ENCODE measurements at places on chromosomes 5 and 9.

DNA sequence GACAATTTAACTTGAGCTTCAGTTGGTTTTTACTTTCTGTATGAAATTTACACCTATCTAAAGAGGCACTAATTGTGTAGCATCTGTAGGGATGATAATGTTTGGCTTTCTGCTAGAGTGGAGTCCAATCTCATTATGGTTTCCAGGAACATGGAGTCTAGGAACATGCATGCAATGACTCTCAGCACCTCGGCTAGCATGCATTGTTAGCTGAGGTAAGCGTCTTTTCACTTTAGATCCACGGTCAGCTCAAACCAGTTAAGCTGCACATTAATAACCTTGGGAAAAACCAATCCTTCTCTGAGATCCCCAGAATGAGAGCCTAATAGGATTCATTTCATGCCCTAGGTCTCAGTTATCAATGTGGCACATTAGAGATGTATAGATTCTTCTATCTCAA lies 7.8 kb upstream of the GDA start:
- DNase-seq = no peak

GRCh38 chr9:117485176-117485575 lies 70.3 kb upstream of the ASTN2 start:
- DNase-seq = no peak

DNA sequence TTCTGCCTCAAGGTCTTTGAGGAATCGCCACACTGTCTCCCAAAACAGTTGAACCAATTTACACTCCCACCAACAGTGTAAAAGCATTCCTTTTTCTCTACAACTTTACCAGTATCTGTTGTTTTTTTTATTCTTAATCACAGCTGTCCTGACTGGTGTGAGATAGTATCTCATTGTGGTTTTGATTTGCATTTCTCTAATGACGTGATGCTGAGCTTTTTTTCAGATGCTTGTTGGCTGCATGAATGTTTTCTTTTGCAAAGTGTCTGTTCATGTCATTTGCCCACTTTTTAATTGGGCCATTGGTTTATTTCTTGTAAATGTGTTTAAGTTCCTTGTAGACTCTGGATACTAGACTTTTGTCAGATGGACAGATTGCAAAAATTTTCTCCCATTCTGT lies 400.0 kb downstream of the DEPDC1B start:
- no peak for DNase-seq

DNA sequence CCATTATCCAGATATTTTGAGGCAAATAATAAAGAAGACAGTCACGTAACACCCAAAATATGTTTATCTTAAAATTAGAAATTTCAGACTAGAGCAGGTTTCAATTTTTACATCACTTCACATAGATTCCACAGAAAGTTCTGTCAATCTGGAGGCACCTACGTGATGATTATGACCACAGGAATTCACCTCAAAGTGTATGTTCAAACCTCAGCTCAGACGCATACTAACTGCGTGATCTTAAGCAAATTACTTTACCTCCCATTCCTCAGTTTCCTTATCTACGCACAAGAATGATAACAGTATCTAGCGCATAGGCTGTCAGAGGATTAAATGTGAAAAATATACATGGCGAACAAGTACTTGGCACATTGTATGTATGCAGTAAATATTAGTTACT lies 5.9 kb upstream of the CDH6 start:
- no peak for DNase-seq

GRCh38 chr5:61507232-61507631 lies 175.2 kb downstream of the ZSWIM6 start:
- no peak for DNase-seq

DNA sequence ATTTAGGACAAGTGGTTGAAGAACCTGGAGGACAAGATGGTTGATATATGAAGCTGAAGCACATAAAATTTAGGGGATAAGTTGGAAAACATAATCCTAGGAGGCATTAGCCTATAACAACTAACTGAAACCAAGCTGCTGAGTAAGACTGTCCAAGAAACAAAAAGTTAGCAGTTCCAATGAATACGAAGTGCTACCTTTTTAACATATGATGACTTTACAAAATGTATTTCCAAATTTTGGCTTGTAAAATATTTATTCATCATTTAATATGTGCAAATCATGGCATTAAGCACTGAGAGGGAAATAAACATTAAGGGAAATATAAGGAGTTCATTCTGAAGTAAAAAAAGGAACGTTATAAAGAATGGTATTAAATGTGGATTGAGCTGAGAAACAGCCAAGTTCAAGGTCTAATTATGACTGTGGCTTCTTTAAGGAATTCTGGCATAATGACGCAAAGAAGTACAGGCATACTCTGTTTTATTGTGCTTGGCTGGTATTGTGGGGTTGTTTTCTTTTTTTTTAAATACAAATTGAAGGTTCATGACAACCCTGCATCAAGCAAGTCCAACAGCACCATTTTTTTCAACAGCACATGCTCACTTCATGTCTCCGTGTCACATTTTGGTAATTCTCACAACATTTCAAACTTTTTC lies 7.7 kb downstream of the RAPGEF6 start:
- no peak for DNase-seq

DNA sequence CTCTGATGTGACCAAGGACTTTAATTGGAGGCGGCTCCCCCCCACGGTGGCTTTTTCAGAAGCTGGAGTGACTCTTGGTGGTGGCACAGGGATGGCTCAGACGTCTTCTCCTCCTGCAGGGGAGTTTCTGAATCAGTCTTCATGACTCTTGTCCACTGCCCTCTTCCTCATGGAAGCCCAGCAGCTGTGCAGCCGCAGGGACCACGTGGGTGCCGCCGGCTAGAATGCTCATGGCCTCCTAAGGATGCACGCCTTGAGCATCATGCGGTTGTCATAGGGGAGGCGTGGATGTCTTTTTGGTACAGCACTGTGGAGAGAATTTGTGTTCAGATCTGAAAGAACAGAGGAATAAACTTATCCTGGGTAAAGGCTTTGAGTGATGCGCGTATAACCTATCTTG lies 1.3 kb downstream of the TEX53 start:
- no peak for DNase-seq

DNA sequence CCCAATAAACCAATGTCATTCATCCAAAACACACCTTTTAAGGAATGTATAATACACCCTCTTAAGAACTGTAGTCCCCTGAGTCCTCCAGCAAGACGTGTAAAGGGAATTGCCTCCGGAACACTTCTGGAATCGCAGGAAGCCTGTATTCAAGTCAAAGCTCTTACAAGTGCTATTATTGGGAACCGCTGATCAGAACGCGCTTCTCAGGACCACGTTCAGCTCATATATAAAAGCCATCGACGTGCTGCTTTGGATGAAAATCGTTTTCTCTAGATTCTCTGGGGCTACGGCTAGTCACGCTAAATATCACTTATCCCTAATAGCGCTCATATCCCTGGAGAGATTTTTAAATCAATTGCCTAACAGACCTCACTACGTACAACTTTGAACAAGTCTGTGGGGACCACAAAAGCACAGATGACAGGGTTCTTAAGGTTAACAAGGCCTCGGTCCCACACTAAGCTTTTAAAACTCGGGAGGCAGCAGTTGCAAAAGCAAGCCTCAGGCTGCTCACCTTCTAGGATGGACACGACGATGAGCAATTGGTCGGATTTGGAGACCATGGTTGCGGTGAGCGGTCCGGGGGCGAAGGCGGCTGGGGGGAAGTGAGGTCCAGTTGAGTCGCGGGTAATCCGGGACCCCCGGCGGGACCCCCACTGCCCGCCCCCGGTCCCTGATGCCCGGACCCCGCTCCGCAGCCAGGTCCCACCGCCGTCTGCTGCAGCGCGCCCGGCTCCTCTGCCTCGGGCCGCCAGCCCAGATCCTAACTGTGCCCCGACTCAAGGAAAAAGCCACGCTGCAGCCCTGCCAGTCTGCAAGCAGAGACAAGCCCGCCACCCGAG lies 548 bp downstream of the CEP120 start:
- DNase-seq = peak; percentile 49

GRCh38 chr5:112483704-112484103 lies 64.6 kb upstream of the EPB41L4A start:
- DNase-seq = no peak

- no peak for DNase-seq
These were observed 2.6 kb downstream of the SLC6A7 start for GRCh38 chr5:150192462-150192861.

GRCh38 chr9:69746859-69747560 lies 12.8 kb downstream of the PTAR1 start:
- DNase-seq = no peak

- DNase-seq = no peak
These were observed 273.1 kb downstream of the ARHGEF28 start for GRCh38 chr5:73899055-73899454.

GRCh38 chr5:140312067-140312790 lies 9.3 kb upstream of the PFDN1 start:
- no peak for DNase-seq

DNA sequence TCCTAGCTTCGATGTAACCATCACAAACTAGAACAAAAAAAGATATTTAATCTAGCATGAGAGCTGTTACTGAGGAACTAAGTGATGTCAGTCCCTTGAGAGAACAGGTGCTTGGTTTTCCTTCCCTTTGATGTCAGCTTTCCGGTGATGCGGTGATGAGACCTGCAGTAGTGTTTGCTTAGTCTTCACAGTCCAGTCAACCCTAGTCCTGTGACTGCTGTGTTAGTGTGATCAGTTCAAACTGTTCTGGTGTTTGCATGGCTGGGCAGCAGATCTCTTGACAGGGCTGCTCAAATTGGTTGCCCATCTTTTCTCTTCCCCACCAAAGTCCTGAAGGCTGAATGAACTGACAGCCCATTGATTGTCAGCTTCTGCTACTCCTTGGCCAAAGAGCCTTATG lies 608.6 kb upstream of the DAB2 start:
- no peak for DNase-seq

- no peak for DNase-seq
These were observed 226.3 kb downstream of the DMRT2 start for GRCh38 chr9:1276474-1276873.

DNA sequence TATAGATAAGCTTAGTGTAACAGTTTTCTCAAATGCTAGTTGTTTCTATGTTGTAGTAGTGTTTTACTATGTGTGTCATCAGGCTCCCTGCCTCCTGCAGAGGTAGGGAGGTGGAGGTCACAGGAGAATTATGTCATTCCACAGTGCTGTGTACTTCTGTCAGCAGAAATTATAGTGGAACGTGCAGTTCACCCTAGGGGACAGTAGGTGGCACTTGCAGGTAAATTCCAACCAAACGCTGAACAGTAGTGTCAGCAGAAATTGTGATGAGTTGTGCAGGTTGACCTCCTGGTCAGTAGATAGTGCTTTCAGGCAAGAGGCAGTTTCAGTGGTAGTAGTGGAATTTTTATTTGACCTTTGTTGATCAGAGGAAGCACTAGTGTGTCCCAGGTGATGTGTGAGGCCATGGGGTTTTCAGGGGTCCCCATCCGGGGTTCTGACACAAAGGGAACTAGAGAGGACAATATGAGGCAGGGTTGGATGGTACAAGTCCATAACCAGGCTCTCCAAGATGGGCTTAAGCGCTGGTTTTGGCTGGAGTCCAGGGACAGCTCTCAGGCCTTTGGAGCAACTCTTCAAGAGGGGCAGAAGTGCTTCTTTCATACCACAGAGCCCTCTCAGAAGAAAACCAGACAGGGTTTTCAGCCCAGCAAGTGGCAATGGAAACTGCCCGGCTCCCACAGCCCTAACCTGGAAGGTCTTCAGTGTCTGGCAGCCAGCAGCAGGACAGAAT lies 402.9 kb downstream of the CYLC2 start:
- DNase-seq = peak; percentile 4

DNA sequence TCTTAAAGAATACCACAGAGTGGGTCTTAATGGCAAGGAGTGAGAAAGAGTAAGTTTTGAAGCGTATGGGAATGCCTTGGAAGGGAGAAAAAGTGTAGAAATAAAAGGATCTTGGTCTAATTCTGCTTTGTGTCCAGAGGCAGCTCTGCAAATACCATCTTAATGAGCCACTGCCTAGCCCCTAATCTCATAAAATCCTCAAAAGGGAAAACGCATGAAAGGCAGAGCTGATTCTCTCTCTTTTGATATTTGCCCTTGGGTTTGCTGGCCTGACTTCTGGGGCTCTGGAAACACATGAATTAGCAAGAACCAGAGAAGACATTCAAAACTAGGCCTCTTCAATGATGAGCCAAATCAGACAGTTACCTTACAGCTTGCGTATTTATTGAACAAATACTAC lies 28.1 kb downstream of the NREP start:
- DNase-seq = no peak

- DNase-seq = no peak
These were observed 115.5 kb upstream of the STARD4 start for GRCh38 chr5:111627862-111628261.

GRCh38 chr5:95554331-95554646 lies 488 bp downstream of the SKIC3 start:
- no peak for DNase-seq

- DNase-seq = no peak
These were observed 7.4 kb downstream of the TMOD1 start for GRCh38 chr9:97508852-97509251.

DNA sequence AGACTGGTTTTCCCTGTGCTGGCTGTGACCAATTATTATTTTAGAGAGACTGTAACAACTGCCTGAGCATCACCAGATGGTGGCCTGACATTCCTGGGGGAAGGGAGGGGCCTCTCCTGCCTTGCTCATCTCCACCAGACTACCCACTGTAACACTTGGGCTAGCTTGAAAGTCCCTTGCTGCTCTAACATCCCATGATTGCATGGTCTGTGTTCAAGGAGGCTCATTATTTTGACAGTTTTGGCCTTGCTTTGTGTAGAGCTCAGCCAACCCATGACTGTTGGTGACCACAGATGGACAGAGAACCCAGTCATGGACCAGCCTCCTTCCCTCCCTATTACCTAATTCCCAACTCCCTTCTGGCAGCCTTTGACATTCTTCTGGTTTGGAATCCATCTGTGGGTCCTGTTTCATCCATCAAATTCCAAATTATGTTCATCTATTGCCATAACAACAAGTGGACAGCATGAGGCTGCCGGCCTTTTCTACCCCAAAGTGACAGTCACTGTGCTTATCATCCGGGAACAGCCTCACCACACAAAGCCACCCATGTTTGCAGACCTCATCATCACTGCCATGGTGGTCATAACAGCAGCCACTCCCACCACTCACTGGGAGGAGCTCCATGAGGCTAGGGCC lies 49.0 kb upstream of the ICE1 start:
- no peak for DNase-seq

DNA sequence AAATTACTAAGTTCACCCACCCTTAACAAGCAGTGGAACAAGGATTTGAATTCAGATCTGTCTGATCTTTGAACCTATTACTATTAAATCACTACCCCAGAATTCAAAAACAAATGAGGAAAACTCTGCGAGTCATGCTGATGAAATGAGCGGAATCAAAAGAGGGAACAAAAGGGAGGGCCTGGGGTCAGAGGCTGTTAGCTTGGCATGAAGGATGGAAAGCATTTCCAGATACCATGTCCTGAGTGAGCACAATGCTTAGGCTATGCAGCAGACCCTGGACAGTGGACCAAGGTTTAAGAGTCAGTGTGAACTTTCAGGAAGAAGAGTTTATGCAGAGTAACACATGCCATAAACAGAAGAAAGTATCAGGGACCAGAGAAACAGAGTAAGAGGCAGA lies 30.5 kb downstream of the GRIA1 start:
- no peak for DNase-seq

- DNase-seq = no peak
These were observed 3.7 kb downstream of the PHF24 start for GRCh38 chr9:34961574-34962490.

GRCh38 chr9:86766912-86767311 lies 180.4 kb downstream of the GAS1 start:
- DNase-seq = no peak

- no peak for DNase-seq
These were observed 35.8 kb upstream of the NFIB start for GRCh38 chr9:14349447-14350348.

- DNase-seq = no peak
These were observed 48.9 kb upstream of the BOD1 start for GRCh38 chr5:173665326-173665725.

GRCh38 chr5:98898743-98899142 lies 30.1 kb downstream of the CHD1 start:
- DNase-seq = no peak
